ENCODE measurements at places on chromosomes 1 and 21.
A peak's percentile ranks its signal among the peaks of the same experiment; 100 is the strongest.

DNA sequence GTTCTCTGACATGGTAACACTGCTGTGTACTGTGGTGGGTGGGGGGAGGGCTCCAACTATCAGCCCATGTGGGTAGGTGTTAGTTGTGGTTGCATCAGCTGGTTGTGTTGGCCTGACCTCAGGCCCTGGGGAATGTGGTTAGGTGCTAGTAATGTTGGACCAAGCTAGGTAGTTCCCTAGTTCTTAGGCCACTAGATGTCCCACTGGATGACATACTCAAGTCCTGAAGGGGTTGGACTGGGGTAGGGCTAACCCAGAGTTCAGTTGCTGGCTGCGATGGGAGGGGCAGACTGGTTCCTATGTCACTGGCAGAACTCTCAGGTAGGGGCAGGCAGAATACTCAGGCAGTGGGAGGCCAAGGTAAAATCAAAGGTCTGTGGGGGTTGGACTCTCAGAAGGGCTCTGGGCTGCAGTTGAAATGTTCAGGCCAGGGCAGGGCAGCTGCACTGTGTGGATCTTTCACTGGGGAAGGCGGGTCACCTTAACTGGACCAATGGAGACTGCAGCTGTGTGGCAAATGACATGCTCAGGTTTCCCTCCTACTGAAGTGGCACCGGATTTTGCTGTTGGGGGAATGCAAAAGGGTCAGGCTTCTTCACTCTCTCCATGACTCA, 870.7 kb downstream of the LRRIQ3 start:
- DNase-seq = no peak

DNA sequence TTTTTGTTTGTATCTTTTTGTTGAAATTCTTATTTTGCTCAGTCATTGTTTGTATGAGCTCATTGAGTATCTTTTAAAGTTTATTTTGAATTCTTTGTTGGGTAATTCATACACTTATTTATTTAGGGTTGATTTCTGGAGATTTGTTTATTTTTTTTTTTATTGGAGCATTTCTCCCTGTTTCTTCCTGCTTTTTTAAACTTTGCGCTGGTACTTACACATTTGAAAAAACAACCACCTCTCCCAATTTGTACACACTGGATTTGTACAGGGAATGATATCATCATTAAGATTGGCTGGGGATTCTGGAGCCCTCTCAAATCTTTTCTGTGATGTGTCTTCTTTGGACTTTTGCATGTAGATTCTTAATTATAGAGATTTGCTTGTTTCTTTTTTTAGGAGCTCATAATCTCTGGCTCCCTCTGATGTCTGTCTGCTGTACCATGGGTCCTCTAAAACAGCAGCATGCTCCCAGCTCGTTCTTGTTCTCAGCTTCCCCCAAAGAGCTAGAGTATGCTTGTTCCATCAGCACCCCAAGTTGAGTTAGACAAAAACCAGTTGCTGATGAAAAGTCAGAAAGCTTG, 310.7 kb downstream of the DUSP10 start:
- DNase-seq = no peak

DNA sequence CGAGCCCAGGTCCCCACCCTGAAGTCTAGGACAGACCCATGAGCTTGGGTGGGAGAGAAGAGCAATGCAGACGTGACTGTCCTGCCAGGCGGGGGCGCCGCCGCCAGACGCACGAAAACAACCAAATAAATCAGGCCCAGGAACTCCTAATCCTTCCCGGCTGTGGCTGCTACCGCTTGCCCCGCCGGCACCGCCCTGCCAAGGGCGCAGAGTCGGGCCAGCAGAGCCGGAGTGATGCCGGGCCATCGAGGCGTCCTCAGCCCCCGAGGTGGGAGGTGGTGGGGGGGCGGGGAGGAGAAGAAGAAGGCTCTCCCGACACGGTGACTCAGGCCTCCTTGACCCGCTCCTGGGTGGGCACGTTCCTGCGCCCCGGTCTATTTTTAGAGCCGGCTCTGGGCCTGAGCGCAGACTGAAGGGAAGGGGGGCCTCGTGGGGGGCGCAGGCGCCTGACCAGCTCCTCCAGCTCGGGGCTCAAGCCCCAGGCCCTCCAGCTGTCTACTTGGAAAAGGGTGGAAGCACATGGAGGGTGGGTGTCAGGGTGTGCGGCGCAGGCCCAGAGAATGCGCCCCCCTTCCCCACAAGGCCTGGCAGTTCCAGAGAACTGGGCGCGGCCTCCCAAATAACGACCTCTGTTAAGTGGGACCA, 10.7 kb upstream of the COL16A1 start:
- peak; percentile 28 for DNase-seq

GRCh38 chr21:45161038-45161945, 86.9 kb downstream of the ADARB1 start:
- no peak for DNase-seq

- no peak for DNase-seq
Observed at GRCh38 chr1:211920141-211920572, 89.6 kb upstream of the LPGAT1 start.

- DNase-seq = no peak
Observed at GRCh38 chr1:18901952-18902522, 318 bp downstream of the ALDH4A1 start.

DNA sequence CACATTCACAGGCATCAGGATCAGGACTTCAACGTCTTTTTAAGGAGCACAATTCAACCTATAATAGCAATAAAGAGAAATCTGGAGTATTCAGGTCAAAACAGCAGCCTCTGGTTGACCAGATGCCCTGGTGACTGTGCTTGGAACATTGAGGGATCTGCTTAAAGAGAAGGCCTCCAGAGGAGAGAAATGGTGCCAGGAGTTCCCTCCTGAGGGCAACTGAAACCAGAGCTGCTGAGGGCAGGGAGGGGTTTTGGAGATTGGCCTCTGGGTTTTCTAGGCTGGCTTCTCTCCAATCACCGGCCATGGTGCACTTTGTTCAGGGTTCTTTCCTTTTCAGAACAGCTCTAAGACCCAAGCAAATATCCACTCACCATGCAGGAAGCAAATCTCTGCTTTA, 190.7 kb upstream of the KIAA0040 start:
- no peak for DNase-seq

DNA sequence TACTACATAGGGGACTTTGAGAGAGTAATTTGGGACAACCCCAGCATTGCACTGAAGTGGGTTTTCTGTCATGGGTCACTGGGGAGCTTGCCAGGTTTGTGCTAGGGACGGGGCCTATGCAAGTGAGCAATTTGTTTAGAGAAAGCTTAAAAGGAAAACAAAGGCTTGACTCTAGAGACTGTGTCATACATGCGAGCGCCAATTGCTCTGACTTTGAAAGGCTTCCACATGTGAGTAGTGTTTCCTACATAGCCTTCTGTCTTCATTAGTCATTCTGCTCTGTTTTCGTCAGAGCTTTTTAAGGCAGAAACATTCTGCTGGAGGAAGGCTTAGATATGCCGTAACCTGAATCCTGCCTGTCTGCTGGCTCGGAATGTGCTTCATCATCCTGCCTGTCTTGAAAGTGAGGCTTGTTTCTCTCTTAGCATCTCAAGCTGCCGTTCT, 28.4 kb downstream of the TRIM45 start:
- DNase-seq = no peak

- no peak for DNase-seq
Observed at GRCh38 chr21:45539046-45539795, 3.0 kb downstream of the SLC19A1 start.

DNA sequence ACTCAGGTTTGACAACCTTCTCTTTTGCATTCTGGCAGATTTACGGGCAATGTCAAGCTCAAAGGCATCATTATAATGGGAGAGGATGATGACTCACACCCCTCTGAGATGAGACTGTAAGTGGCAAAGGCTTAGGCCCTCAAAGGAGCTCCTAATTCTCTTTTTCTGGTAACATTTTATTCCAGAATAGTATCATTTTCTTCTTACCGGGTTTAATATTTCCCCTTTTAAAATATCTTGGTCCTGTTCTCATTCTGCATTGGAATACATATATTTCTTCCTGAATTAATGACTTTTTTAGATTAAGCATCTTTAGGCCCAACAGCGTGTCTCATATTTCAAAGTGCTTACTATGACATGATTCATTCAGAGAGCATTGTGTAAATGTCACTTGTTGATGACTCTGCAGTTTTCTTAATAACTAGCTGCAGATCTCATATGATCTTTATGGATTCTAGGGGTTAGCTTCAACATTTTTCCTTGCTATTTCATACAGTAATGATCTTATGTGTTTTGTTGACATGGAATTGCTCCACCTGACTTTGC, 1.7 kb downstream of the PITHD1 start:
- DNase-seq = no peak

- DNase-seq = no peak
Observed at GRCh38 chr1:3981746-3982505, 81.9 kb upstream of the C1orf174 start.

DNA sequence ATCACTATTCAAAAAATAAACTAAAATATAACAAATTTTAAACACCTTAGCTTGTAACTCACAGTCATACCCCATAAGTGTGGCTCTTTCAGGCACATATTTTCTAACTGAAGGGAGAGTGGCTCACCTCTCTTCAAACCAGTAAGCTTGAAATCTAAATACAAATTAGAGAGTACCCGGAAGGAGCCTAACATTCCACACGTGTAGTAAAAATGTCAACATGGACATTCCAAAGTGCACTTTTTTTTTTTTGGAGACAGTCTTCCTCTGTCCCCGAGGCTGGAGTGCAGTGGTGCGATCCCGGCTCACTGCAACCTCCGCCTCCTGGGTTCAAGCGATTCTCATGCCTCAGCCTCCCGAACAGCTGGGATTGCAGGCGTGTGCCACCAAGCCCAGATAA, 275.6 kb upstream of the ADGRL2 start:
- DNase-seq = no peak

- no peak for DNase-seq
Observed at GRCh38 chr1:48049823-48050535, 52.8 kb upstream of the TRABD2B start.

GRCh38 chr1:237786066-237786719, 104.5 kb downstream of the ZP4 start:
- no peak for DNase-seq

DNA sequence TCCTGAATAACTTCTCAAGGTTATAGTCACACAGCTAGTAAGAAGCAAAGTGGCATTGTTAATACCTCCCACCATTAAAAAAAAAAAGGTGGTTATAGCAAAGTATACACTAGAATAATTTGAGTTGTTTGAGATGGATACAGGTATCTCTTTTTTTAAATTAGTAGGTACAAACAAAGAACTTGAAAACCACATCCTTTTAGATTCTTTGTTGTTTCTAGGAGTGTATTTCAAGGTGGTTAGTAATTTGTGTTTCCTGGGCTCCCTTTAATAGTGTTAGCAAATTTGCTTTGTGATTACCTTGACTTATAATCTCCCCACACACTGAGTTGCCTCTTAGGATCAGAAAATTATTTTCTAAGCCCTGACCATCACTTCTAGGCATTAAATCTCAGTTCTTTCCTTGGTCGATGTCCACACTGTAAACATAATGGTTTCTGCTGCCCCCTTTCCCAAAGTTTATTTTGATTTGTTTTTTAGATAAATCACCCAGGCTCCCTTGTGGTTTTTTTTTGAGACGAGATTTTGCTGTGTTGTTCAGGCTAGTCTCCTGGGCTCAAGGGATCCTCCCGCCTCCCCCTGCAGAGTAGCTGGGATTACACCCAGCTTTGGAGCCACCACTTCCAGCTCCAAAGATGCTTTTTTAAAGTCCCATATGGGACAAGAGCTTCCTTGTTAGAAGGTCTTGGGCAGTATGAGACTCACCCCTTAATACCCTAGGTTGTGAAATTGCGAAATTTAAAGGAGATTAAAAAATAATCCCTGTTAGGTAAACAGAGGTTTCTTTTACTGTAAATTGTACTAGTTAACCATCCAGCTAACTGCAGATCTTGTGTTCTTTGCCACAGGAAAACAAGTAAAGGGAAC, 6.2 kb downstream of the AKIRIN1 start:
- DNase-seq = no peak

- DNase-seq = no peak
Observed at GRCh38 chr1:23530087-23530746, 816 bp downstream of the E2F2 start.

GRCh38 chr1:37017720-37018119, 16.6 kb downstream of the GRIK3 start:
- no peak for DNase-seq

All from activated T-cell treated with anti-CD3 and anti-CD28 coated beads, Interleukin-2, amount 50 U/mL, for 4 hours (primary cell).